ENCODE measurements at places on chromosomes 16 and 17.

DNA sequence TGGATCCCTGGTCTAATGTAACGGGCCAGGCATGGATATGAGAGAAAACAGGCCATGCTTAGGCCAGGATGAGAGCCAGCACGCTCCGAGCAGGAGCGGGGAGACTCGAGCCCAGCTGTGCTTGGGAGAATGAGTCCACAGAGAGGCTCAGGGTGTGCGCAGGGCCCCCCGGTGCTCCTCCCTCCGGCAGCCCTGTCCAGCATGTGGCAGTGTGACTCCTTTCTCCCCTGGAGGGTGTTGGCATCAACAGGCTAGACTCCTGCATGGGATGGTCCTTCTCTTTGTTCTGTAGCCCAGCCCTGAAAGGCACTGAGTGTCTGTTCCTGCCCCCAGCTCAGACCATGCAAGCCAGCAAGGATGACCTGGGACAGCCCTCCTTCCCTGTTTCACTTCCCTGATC, 23.4 kb downstream of the PGS1 start:
- no peak for DNase-seq

- DNase-seq, result no peak
These were observed 79.8 kb downstream of the NT5M start for GRCh38 chr17:17382971-17383370.

GRCh38 chr16:60810250-60810649, 1226.0 kb downstream of the CDH8 start:
- no peak for DNase-seq

GRCh38 chr16:87342978-87343752, 26.0 kb upstream of the C16orf95 start:
- no peak for DNase-seq

- DNase-seq, result no peak
These were observed 241.2 kb downstream of the HAPSTR1 start for GRCh38 chr16:9332574-9333148.

DNA sequence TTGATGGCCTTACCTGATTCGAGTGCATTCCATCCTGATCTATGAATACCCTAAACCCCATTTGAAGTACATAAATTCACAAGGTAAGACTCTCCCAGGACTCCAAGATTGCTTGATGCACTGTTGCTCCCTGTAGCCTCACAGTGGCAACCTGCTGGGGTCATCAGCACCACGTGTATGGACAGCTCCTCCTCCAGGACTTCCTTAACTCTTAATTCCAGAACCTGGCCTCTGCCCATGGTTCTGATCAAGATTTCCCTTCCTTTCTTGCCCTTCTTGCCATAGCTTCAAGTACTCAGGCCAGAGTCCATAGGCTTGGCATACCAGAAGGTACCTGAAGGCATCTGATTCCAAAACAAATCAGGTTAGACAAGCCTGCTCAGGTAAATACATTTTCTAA, 34.0 kb upstream of the NLK start:
- no peak for DNase-seq

GRCh38 chr17:18136357-18136756, 27.8 kb downstream of the MYO15A start:
- no peak for DNase-seq

DNA sequence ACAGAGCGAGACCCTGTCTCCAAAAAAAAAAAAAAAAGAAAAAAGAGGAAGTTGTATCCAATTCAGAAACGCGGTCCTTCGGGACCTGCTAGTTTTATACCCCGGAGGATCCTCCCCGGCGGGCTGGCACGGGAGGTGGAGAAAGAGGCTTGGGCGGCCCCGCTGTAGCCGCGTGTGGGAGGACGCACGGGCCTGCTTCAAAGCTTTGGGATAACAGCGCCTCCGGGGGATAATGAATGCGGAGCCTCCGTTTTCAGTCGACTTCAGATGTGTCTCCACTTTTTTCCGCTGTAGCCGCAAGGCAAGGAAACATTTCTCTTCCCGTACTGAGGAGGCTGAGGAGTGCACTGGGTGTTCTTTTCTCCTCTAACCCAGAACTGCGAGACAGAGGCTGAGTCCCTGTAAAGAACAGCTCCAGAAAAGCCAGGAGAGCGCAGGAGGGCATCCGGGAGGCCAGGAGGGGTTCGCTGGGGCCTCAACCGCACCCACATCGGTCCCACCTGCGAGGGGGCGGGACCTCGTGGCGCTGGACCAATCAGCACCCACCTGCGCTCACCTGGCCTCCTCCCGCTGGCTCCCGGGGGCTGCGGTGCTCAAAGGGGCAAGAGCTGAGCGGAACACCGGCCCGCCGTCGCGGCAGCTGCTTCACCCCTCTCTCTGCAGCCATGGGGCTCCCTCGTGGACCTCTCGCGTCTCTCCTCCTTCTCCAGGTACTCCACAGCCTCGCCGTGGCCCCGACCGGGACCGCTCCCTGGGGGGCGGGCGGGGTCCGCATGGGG, at the start of gene CDH3:
Gene CDH3 (plus strand): TSS at position 596 of the 779 bp plus-strand sequence. CDS start 70 bp downstream, at position 666.
- no peak for DNase-seq

DNA sequence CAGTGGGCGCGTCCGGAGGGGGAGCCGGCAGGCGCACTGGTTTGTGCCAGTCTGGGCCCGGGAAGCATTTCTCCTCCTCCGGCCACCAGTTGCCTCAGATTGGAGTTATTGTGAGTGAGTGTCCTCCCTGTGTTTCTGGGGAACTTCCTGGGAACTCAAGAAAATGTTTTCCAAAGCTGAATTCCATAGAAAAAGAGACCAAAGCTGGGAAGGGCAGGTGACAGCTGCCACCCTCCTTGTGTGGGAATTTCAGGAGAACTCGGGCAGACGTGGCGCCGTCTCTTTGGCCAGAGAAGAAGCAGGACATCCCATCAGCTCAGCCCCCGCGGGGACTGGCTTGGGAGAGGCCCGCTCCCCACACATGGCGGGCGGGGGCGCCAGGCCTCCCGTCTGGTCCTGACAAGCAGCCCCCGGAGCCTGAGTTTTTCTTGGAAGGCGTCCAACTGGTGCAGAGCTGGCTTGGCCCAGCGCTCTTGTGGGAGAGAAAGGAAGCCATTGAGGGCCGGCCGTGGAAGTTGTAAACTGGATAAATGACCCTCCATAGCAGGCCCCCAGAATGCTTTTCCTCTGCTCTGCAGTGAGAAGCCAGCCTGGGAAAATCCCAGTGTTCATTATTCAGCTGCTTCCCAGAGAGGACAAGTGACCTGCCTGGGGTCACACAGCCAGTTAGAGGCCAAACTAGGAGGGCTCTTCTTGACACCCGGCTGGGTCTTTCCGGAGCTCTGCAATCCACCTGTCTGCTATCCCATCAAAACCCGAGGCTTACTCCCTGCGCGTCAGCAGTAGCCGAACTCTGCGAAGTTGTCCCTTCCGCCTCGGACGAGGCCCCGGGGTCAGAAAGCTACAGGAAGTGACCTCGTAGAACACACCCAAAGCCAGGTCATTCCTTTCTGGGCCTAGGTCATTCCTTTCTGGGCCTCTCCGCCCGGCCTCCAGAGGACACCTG, 39.2 kb upstream of the GSE1 start:
- no peak for DNase-seq

- DNase-seq, result no peak
These were observed 399.7 kb downstream of the XYLT1 start for GRCh38 chr16:17070882-17071592.

DNA sequence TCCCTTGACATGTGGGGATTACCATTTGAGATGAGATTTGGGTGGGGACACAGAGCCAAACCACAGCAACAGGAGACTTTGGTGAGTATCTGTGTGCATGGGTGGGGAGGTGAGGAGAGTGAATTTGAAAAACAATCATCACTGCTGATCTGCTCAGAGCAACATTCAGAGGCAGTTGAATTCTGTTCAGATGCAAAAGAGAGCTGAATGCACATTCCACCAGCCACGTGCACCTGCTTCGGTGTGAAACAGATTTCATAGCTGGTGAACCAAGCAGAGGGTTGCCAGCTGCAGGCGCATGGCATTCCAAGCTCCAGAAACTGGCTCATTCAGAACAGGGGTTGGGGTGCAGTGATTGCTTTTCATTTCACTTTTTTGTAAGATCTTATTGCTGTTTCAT, 233.1 kb upstream of the FOXF1 start:
- no peak for DNase-seq

DNA sequence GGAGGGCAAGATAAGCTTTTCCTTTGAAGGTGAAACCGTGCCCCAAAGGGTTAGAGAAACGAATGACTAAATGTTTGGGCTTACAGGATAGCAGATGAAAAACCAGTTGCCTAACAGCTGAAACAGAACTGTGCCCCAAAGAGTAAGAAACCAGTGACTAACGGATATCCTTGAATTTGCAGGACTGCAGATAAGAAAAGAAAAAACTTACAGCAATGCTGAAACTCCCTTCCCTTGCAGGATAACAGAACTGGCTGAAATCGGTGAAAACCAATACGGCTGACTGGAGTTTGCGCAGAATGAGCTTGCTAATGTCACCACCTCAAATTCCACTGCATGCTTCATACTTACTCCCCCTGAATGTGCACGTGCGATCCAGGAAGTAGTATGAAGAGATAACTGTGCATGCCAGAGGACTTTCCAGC, 175.2 kb upstream of the NLRP1 start:
- DNase-seq, result no peak

- no peak for DNase-seq
These were observed 33.5 kb downstream of the TK2 start for GRCh38 chr16:66516509-66516807.

DNA sequence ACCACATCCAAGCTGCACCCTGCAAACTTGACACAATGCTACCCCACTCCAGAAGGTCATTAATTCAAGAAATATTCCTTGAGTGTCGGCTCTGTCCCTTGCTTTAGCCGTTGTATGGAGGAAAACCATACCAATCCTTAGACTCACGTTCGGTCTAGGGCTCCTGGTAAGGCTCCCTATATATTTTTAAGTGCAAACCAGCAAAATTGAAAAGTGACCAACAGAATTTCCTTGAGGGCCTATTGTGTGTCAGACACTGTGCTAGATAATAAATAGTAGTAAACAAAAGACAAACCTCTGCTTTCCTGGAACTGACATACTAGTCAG, 390 bp upstream of the BBS2 start:
- no peak for DNase-seq

Measured in gastrocnemius medialis (tissue), 4 donors.